ENCODE measurements at places on chromosomes 6 and 20. TPM values are rescaled to one million over a fixed set of nuclear protein-coding genes. Genes with fewer than 3 reads are reported as not detected.

- DNase-seq: no peak
Measured at GRCh38 chr20:14820771-14821170, 483.4 kb upstream of the FLRT3 start.

DNA sequence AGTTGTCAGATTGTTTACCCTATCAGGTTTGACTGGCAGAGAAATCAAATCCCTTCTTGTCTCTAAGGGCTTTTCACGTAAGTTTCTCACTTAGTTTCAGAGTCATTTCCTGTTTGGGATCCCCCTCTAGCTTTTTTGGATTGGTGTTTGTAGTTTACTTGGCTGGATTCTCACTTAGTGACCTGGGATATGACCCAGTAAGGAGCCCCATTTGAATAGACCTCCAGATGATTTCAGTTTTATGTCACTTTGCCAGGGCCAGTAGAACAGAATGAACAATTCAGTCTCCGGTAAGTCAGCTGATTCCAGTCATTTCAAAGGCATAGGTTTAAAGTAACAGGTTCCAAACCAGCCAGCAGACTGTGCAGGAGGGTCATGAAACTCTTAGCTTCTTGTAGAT is 8.2 kb downstream of the FAM135A start:
- no peak for DNase-seq

DNA sequence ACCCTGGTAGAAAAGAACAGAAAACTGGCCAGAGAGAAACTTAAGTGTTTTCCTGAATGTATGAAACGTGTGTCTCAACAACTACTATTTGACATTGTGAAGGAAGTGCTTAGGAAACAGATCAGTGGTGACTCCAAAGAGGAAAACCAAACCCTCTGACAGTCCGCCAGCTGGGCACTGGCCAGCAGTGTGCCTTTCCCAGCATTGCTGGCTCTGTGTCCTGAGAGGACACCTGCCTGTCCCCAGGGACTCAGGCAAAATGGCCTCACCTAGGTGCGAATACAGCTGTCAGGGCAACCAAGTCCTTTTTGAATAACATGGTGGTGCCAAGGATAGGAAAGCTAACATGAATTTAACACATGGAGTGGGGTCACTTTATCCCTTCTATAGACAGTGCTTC is 72.5 kb downstream of the NDUFAF5 start:
- no peak for DNase-seq

- peak; percentile 26 for DNase-seq
Measured at GRCh38 chr6:11854408-11855165, 76.0 kb upstream of the ADTRP start.

GRCh38 chr6:53664623-53665022 is 933 bp downstream of the KLHL31 start:
- DNase-seq: no peak

The SLC35F1 gene
- 0.18 TPM for total RNA-seq

The POU5F1 gene
- total RNA-seq: not detected

The SAPCD1 gene
- 2.8 TPM for total RNA-seq

The SRSF12 gene
- total RNA-seq: not detected

The TSHZ2 gene
- 1.4 TPM for total RNA-seq

Data from H4 (cell line).